ENCODE measurements at places on chromosomes 5 and 9.

- DNase-seq: no peak
Measured at GRCh38 chr5:95241-95980, 3.4 kb downstream of the PLEKHG4B start.

DNA sequence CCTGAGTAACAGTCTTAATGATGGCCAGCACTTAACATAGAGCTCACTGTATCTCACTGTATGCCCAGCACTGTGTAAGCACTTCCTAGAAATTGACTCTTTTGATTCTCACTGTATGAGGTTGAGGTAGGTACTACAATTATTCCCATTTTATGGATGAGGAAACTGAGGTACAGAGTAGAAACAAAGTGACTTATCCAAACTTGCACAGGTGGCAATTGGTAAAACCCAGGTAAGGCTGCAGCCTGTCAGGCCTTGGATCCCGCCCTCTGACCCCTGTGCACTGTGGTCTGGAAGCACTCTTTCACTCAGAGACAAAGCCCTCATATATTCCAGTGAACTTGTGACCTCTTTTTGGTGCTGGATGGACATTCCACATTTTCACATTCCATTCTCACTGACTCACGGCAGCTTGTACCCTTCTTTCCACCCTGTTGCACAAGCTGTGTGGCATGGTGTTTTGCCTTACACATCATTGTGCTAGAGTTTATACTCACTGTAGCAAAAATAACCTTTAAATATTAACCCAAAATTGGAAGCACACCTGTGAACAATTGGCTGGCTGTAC, 21.7 kb downstream of the ANKRD55 start:
- DNase-seq: no peak

- no peak for DNase-seq
Measured at GRCh38 chr5:65292196-65292595, 189.5 kb downstream of the ADAMTS6 start.

DNA sequence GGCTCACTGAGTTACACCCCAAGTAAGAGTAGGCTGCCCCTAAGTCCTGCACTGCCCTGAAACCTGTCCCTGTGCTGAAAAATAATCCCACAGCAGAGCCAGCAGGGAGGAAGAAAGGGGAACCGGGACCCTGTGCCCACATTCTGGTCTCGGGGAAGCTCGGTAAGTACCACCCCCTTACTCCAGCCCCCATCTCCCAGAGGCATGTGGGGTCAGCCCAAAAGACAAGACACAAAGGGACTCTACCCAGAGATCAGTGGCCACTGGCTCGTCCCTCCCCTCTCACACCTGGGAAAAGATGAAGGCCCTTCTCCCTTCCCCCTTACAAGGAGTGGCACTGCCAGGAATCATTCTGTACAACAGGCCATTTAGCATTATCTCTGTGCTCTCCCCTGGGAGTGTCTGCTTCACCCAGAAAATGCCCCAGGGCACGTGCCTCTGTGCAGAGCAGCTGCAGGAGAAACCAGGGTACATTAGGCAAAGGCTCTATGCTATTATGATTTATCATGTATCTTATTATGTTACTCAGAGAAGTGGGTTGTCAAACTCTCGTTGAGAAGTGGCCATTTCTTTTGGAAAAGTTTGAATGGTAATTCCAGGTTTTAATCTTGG, 71.3 kb downstream of the NDFIP1 start:
- DNase-seq: no peak

DNA sequence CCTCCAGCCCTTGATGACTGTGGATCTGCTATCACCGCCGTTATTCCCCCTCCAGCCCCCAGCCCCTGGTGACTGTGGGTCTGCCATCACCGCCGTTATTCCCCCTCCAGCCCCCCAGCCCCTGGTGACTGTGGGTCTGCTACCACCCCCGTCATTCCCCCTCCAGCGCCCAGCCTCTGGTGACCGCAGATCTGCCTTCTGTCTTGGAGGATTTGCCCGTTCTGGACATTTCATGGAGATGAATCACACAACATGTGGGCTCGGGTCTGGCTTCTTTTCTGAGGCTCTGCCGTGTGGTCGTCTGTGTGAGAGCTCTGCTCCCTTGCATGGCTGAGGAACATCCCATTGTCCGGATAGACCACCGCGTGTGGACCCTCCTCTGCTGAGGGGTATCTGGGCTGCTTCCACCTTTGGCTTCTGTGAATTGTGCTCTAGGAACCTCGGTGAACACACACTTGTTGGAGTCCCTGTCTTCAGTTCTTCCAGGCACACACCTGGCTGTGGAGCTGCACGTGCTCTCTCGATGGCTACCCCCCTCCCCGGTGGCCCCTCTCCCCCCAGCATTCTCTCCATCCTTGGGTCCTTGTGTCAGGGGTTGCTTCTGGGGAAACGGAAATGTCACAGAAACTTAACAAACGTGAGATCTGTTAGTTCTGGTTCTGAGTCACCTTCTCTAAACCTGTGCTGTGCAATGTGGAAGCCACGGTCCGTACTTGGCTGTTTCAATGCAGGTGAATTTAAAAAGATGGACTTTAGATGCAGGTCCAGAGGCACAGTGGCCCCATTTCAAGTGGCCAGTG, 105.3 kb upstream of the COL5A1 start:
- DNase-seq: no peak

DNA sequence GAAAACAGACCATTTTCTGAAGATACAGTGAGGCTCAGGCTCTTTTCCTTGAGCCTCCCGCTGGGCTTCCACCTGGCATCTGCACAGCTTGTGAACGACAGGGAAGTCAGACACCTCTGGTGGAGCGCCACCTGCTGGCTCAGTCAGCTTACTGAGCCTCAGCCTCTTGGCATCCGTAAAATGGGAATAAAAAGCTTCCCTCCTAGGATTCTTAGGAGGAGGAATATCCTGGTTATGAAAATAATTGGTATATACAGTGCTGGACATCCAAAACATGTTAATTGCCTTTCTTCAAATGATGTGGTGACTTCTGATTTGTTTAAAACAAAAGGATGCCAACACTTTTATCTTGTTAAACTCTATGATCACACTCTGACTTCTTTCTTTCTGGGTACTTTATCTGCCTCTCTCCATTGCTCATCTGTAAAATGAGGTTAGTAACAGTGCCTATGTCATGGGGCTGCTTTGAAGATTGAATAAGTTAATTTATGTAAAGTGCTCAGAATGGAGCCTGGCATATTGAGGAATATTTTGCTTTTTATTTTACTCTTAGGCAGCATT, 67.5 kb downstream of the MAMDC2 start:
- peak; percentile 28 for DNase-seq

DNA sequence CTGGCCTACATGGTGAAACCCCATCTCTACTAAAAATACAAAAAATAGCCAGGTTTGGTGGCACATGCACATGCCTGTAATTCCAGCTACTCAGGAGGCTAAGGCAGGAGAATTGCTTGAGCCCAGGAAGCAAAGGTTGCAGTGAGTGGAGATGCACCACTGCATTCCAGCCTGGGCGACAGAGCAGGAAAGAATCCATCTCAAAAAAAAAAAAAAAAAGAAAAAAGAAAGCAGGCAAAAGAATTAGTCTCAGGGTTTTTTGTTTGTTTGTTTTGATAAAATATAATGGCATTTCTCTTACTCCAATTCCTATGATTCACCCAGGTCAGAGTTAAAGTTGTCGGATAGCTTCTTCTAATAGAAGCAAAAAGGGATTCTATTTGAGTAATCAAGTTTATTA, 67.0 kb upstream of the ATG10 start:
- DNase-seq: no peak

DNA sequence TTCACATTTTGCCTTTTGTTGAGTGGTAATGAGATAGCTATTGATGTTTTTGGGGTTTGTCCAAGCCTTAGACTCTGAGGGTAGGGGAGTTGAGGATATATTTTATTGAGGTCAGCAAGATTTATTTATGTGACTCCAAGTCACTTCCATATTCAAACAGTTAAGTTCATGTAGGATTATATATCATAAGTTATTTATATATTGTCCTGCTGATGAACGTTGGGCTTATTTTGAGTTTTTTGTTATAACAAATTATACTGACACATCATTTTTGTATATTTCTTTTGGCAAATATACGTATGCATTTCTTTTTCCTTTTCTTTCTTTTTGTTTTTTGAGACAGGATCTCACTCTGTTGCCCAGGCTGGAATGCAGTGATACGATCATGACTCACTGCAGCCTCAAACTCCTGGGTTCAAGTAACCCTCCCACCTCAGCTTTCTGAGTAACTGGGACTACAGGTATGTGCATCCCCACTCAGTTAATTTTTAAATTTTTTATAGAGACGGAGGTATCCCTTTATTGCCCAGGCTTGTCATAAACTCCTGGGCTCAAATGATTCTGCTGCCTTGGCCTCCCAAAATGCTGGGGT, 23.5 kb upstream of the IL12B start:
- DNase-seq: no peak

DNA sequence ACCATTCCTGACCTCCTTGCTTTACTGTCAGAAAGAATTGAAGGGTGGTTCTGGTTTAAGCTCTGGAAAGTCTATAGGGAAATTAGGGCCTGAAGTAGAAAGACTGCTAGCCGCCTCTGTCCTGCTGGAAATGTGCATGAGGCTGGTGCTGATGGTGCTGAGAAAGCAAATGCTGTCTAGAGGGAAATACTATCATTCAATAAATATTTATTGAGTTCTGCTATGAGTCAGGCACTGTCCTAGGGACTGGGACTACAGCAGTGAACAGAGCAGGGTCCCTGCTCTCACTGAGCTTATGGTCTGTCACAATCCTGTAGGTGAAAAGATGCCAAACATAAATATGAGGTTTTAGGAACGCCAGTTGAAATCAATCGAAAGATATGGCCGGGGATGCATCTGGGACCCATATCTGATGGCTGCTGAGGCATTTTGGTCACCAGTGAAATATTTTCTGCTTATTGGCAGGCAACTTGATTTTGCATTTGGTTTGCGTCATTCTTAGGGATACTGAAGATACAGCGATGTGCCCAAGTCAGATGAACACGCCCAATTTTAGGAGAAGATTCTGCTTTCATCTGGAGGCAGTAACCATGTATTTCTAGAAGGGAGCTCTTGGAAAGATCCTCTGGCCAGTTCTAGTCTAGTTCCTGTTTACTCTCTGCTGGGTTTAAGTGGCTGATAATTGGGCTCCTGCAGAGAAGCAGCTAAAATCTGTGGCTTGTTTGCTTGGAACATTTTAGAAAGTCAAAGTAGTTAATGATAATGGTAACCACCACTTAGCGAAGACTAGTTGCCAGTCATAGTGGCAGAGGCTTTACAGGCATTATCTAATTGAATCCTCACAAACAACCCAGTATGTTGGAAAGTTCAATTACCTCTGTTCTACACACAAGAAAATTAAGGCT, 73.3 kb downstream of the INSYN2B start:
- no peak for DNase-seq

- no peak for DNase-seq
Measured at GRCh38 chr5:171999877-172000276, 6.6 kb downstream of the FBXW11 start.

DNA sequence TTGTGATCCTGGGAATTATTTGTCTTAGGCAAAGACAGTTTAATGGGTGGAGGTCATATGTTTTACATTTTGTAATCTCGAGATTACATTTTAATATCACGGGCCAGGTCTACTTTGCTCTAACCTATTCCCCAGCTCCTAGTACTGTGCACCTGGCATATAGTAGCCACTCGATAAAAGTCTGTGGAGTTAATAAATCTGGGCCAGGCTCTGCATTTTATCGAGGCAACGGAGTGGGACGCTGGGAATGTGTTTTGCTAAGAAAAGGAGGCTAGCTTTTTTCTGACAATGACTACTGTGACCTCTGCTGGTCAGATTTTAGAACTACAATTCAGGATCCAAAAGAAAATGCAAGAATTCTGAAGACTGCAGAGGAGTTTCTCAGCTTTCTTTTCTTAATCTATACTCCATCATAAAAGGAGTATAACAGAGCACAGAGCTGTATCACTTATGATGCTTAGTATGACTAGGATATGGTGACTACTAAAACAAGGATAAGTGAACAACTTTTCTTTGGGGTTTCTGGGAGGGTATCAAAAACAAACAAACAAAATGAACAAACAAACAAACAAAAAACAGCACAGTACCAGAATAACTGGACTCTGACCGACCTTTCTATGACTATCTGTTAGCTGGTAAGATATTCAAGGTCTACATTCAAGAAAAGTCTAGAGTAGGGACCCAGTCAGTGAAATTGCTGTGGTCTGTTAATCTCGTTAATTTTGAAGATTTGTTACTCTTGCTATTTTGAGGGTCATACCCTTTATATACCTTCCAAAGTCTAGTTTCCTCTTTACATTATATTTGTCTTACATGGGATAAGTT, 46.1 kb upstream of the CER1 start:
- peak; percentile 66 for DNase-seq

DNA sequence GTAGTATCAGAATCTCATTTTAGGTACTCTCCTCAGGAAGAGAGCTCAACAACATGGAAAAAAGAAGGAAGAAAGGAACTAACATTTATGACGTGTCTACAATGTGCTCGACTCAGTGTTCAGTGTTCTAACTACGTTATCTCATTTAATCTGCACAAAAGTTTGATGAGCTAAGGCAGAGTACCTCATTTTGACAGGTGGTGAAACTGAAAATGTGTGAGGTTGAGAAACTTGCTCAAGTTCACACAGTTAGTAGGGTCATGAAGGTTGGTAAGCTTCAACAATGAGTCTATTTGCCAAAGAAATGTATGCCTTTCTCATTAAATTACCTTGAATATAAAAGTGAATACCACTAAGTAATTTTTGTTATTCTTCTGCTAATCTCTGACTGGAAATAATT, 165.1 kb downstream of the CAAP1 start:
- DNase-seq: no peak

- no peak for DNase-seq
Measured at GRCh38 chr9:124016175-124017050, 4.8 kb downstream of the LHX2 start.

DNA sequence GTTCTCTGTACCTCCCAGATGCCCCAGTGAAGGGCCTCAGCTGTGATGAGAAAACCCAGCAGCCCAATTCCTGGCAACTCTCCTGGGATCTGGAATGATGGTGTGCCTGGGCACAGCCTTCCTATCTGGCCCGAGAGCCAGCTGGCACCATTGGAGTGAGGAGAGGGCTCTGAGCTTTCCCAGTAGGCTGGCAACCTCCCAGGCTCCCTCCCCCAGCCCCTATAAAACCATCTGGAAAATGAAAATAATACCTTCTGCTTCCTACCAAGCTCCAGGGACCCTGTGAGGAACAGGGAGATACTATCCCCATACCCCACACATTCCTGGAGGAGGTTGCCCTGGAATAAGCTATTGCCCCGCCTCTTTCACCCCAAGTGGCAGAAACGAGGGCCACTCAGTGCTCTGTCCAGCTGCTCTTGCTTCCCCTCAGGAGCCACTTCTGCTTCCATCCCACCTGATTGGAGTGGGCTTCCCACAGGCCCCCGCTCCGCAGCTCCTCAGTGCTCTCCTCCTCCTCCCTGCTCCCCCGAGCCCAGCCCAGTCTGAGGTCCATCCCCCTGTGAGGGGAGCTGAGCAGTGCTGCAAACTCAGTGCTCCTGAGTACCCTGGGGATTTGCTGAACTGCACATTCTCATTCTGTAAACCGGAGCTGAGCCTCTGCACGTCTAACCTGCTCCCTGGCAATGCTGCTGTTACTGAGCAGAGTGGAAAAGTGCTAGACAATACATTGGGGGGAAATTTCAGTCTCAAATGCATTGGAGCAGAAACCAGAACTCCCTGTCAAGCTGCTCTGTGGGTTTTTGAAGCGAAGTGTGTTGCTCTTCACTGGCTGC, 74.7 kb downstream of the THBS4 start:
- no peak for DNase-seq
